ENCODE measurements at places on chromosomes 6 and 20.

DNA sequence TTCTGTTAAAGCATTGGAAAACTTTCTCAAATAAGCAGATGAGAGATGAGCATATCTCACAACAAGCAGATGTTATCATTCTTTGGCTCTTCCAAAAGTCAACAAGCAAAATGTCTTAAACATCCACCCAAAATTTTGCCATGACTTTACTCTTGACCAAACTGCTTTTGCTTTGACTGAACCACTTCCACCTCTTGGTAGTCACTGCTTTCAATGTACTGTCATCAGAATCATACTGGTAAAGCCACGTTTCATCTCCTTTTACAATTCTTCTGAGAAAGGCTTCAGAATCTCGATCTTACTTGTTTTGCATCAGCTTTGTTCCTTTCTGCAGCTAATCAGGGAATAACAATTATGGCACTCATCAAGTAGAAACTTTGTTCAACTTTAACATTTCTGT, 498.5 kb upstream of the GJE1 start:
- no peak for DNase-seq

DNA sequence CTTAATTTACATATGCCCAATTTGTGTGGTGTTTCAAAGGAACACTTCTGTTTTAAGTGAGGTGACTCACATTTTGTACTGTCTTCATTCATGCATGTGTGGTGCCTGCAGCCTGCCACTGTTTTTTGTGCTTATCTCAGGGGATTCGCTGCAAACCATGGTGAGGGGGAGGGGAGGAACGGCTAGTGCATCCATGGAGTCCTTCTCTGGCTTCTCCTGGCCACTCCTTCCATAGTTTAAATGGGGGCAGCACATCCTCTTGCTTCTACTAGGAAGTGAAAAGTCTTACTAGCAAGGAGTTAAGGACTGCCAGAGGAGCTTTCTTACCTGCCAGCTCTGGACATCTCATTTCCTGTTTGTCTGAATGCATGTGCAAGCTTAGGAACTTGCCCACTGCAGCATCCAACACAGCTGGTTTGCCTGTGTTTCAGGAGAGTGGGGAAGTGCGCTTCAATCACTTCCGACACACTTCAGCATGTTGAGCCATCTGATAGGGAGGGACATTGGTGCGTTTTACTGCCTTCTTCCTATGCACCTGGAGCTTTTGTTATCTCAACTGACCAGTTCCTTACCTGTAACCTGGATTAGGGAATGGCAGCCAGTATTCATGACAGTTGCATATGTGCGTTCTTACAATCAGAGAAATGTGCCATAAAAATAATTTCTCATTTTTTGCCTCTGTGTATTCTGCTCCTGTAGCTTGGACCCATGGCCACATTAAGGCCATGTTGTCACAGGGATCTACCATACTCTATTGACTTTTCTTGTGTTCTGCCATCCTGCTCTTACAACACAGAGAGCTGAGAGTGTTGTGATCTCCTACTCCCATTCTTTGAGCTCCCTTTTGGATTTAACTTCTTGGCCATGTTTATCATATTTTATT, 211.3 kb downstream of the ARID1B start:
- peak; percentile 43 for DNase-seq

DNA sequence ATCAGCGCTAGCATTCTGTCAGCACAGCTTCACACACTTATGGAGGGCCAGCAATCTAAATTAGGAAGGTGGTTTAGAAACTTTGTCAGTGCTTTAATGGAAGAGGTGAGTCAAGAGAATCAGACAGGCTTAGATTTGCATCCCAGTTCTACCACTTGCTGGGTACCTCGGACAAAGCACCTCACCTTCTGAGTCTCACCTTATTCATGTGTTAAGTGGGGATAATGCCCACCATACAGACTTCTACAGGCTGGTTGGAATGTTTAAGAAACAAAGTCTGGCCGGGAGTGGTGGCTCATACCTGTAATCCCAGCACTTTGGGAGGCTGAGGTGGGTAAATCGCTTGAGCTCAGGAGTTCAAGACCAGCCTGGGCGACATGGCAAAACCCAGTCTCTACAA, 12.2 kb upstream of the STK35 start:
- no peak for DNase-seq

DNA sequence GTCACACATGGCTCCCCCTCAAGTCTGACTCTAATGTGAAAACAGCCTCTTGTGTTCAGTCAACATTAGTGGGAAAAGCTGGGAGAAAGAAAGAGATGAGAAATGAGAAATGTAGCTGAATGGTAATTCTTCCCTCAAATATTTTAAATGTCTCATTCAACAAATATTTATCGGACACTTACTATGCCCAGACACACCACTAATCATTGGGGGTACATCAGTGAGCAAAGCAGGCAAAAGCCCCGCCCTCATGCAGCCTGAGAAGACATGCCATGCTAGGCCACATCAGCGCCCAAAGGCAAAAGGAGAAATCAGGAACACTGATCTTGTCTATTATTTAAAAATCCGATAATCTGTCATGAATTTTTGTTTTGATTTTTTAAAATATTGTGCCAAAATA, 89.9 kb upstream of the ASF1A start:
- no peak for DNase-seq

- peak; percentile 62 for DNase-seq
Observed at GRCh38 chr6:40543146-40543545, 44.0 kb downstream of the LRFN2 start.

DNA sequence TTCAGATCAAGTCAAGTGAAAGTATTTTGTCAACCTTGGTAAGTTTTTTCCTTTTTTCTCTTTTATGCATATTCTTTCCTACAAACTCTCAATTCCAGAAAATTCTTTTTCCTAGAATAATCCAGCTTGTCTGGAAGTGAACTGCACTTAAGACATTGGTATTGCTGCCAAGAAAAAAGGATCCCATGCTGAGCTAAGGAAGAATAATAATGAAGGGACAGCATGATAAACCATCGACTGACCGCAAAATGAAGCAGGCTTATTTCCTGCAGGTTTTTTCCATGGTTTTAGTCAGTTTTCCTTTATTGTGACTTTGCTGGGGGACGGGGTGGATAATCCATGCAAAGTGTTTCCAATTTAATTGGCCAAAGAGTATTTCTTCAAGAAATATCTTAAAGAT, 857.6 kb upstream of the SLC35B3 start:
- DNase-seq: no peak

GRCh38 chr6:15207923-15208322, 37.9 kb upstream of the JARID2 start:
- no peak for DNase-seq

DNA sequence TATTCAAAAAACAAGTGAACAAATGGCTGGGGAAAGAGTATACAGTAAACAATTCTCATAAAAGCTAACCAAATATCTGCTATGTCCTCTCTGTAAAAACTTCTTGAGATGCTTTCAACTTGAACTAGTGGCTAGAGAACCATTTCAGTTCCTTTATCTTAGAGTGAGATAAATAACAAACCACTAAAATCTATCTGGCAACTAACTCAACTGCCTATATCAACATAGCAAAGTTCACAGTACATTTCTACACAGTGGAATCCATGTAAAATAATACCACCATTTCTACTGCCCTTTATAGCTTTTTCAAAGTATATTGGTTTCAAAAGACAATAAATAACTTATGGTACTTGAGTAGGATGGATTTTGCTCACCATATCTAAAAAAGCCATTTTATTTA, 95.1 kb downstream of the MMS22L start:
- no peak for DNase-seq

DNA sequence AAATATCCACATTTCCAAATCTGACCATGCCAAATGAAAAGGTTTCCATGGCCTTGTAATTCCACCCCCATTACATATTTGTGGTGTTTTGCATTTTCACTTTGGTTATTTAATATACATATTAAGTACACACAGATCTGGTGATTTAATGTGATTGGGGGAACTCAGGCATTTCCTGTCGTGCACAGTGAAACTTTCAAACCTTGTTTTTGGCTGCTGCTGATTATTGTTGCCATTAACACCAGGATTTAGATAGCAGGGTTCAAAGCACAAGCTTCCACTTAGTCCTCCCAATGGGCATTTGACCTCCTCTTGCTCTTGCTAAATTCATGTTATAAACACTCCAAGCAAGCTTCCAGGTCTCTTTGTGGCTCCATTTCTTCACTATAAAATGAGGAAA, 166.5 kb downstream of the SOBP start:
- DNase-seq: no peak

DNA sequence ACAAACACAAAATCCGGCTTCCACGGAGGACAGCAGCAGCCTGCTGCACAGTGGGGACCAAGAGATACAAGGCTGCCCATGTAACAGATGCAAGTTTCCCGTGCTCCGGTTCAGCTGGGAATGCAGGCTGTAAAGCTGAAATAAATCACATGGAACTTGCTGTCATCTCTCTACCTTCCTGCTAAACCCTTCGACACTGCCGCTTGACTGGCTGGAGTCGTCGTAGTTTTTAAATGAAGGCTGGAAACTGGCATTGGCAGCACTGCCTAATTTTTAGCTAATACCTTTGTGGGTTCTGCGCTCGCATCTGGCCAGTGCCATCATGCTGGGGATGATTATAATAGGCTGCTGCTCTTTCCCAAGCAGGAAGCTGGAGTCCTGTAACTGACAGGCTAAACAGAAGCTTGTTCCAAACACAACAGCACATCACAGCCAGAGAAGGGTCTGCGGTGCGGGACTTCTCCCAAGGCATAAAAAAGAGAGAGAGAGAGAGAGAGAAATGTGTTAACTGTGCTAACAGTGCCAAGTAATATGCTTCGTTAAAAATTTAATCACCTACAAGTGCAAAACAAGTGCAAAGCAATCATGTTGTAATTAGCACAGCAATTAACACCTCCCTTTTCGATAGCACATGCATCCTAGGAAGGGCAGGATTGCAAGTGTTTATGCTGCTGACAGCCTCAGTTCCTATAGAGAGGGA, 146.1 kb downstream of the TFAP2A start:
- no peak for DNase-seq

GRCh38 chr20:59082981-59083380, 40.4 kb upstream of the PRELID3B start:
- peak; percentile 87 for DNase-seq

DNA sequence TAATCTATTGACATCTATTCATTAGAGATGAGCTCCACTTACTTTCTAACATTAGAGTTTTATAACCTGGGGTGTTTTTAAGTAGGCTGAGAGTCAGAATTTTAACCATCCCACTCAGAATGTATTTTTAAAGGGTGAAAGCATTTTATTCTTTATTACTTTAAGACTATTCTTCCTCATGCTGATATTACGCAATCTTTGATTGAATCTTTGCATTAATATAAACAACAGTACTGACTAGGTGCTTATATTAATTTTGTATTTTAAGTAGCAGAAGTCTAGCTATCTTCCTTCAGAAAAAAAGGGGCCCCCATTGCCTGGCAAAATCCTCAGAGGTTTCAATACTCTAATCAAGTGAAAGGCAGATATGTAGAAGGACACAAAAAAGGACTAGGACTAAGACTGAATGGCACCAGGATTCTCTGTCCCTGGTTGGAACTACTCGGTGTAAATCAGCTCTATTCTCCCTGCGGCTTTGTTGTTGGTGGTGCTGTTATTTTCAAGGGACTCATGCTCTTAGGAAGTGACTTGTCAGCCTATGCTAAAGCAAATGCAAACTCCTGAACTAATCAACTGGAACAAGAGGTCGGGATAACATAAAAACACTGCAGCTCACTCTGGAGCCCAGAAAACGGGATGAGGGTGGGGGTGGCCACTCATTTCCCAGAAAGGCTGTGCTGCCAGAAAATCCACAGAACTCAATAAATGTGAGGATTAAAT, 1324.4 kb downstream of the GRIK2 start:
- no peak for DNase-seq

- DNase-seq: no peak
Observed at GRCh38 chr20:51535075-51535386, 7.5 kb downstream of the NFATC2 start.

- DNase-seq: peak; percentile 64
Observed at GRCh38 chr6:42118162-42119001, 24.0 kb downstream of the C6orf132 start.

DNA sequence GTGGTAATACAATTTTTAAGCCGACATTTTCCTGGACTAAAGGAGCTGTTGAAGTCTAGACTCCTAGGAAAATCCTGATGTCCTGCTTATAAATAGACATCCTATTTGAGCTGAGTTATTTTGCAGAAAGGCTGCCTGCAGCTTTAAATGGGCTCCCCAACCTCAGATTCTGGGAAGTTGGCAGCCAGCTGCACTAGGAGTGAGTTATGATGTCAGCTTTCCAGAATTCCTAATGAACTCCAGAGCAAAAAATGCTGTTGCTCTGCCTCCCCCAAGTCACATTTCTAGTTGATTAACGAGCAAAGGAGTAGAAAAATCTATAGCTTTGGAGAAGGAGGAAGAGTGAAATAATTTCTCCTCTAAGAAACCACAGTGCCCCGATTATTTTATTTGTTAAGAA, 346.3 kb upstream of the SULF2 start:
- DNase-seq: no peak

DNA sequence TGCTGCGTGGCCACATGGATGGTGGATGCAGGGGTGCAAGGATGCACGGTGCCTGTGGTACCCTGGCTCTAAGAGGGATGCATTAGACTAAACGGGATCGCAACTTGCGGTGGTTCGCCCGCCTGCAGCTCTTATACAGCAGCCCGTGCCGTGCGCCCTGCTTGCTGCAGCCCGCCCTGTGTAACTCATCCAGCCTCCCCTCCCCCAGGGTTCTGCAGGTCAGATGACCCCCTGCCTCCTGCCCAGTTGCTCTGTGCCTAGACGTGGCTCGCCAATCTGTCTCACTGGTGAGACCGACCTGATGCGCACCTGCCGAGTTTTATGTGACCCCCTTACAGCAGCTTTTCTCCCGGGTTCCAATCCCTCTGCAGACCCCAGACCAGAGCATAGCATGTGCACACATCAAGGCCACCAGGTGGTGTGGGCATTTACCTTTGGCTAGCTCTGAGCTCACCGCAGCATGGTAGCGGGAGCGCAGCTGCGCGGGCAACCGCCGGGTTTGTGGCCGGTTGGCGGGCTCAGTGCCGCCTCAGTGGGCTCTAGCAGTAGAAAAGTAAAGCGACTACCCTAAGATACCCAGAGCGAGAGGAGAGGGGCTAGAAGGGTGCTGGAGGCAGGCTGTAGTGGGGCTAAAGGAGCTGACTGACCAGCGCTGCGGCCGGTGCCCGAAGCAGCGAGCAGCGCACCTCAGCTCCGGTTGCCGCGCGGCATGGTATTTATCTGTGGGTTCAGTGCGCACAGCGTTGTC, 693 bp upstream of the GNAS-AS1 start:
- DNase-seq: no peak

DNA sequence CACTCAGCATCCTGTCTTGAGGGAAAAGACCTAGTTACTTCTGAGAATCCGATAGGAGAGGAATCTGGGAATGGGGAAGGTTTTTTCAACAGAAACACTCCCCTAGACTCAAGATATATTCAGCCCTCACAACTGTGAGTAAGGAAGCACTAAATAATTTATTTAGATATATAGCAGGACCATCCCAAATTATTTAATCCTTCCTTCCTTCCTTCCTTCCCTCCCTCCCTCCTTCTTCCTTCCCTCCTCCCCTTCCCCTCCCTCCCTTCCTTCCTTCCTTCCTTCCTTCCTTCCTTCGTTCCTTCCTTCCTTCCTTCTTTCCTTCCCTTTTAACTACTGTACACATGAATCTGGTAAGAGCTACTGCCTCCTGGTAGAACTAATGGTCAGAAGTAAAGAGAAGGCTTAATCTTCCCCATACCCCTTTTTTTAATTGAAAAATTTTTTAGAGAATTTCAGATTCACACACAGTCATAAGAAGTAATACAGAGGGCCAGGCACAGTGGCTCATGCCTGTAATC, 10.1 kb downstream of the SLC24A3 start:
- DNase-seq: no peak
